ENCODE measurements at places on chromosomes 5 and 9. TPM values are rescaled to one million over a fixed set of nuclear protein-coding genes. Genes with fewer than 3 reads are reported as not detected.

TXNDC8 gene
- total RNA-seq = not detected

- H3K4me1 ChIP-seq = no peaks in the 10 kb centered on the region
- H3K27me3 ChIP-seq = no peaks in the 10 kb centered on the region
- H3K36me3 ChIP-seq = no peaks in the 10 kb centered on the region
- no peak overlapping the region for H3K4me3 ChIP-seq
- no peak for DNase-seq
These were observed 80.5 kb downstream of the PAPPA start for GRCh38 chr9:116234081-116234480.

SHOC1 gene
- not detected for total RNA-seq

DMGDH gene
- 1.2 TPM for total RNA-seq

GRCh38 chr9:91382298-91382697 lies 20.6 kb upstream of the AUH start:
- no peaks in the 10 kb centered on the region for H3K4me1 ChIP-seq
- H3K27ac ChIP-seq = no peak overlapping the region
- H3K4me3 ChIP-seq = no peak overlapping the region
- no peaks in the 10 kb centered on the region for H3K36me3 ChIP-seq

DNA sequence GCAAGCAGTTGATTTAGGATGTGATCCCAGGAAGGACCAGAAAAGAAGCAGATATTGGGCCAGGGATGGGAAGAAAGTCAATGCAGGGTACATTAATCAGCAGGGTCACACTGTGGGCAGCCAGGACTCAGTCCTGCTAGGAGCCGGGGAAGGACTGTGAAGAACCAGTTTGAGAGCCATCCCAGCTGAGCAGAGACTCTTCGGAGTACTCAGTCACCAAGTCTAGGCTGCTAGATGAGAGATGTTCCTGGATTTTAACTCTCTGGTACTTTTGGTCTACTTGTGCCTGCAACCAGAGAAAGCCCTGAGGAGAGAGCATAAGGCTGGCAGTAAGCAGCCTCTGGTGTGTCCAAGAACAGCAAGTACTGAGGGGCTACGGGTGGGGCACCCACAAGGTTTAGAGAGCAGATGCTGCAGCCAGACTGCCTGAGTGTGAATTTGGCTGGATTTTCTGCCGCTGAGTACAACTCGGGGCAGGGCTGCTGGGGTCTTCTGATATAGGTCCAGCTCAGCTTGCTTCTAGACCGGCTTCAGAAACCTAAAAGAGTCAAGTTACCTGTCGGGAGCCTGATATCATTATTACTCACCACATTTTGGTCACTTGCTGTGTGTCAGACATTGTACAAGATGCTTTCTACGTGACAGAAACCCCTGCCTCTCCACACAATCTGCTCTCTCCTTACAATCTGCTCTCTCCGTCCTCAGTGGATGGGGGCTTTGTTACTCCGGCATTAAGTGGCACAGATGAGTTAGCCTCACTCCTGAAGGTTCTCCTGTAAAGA lies 250.2 kb upstream of the GAS1 start:
- H3K4me3 ChIP-seq = no peak overlapping the region
- H3K4me1 ChIP-seq = no peaks in the 10 kb centered on the region
- H3K27ac ChIP-seq = no peak overlapping the region

- no peak overlapping the region for H3K27ac ChIP-seq
- H3K27me3 ChIP-seq = no peaks in the 10 kb centered on the region
- DNase-seq = no peak
- H3K4me1 ChIP-seq = no peaks in the 10 kb centered on the region
- H3K4me3 ChIP-seq = no peak overlapping the region
These were observed 25.3 kb upstream of the ENHO start for GRCh38 chr9:34547960-34548611.

DNA sequence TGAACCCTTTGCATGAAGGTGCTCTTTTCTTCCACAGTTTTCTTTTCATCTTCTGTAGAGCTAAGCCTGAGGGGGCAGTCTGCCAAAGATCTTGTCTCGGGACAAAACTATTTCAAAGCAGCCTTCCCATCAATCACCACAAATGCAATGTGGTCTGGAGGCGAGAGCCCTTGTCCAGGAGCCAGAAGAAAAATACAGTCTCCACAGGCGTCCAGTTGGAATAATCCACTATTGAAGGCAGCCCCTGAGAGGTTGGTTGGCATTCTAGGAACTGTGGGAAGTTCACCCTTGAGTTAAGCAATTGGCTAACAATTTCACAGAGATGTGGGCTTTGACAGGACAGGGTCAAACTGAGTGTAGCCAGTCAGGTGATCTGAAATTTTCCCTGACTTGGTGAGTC lies 72.0 kb downstream of the SEMA6A start:
- no peak overlapping the region for H3K4me3 ChIP-seq
- no peaks in the 10 kb centered on the region for H3K36me3 ChIP-seq
- no peak for DNase-seq

DNA sequence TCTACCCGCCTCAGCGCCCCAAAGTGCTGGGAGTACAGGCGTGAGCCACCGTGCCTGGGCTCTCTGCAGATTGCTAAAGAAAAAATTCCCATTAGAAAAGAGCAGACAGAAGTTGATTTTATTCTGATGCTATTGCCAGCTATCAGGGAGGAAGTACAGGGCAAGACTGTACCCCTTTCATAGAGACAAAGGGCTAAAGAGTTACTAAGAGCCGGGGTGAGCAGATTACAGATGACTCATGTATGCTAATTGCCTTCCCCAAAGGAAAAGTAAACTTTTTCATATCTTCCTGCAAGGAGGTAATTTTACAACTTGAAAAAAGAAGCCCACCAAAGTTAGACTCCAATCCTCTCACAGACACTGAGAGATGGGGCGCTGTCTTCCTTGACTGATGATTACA lies 42.3 kb upstream of the MCTP1 start:
- DNase-seq = no peak
- H3K4me1 ChIP-seq = no peaks in the 10 kb centered on the region
- no peak overlapping the region for H3K27ac ChIP-seq
- H3K4me3 ChIP-seq = no peak overlapping the region
- no peaks in the 10 kb centered on the region for H3K36me3 ChIP-seq

NPR2 gene
- total RNA-seq = 7.7 TPM

IFNA21 gene
- not detected for total RNA-seq

PLK2 gene
- 15.8 TPM for total RNA-seq

DNA sequence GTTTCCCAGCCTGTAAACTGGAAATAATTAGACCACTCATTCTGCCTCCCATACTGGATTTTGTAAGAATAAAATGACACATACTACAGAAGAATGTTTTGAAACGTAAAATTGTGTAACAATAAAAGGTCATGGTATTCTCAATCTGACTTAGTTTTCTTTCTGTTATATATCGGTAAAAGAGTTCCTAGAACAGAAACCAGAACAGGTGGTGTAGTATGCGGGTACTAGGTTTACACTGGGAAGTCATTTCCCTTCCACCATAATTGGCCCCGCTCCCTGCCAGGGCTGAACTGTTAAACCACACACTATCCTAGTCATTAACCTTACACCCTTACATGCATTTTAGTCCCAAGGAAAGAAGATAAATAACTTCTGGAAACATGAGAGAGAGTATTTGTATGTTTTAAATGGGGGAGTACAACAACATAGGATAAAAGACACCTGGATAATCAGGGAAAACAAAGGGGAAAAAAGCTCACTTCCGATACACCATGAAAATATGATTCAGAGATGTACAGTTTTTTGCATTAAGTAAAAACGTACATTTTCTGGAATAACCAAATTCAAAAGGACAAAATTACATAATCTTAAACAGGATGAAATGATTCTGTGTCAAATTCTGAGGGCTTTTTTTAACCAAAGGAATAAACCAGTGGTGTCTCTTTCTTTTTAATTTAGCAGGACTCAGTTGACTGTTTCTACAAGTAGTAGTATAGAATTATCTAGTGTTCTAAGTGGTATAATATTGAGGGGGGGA lies 199.7 kb downstream of the GLIS3 start:
- no peak overlapping the region for H3K27ac ChIP-seq
- H3K27me3 ChIP-seq = peaks cover 5% of the 10 kb centered on the region
- no peaks in the 10 kb centered on the region for H3K36me3 ChIP-seq
- H3K4me3 ChIP-seq = no peak overlapping the region
- H3K4me1 ChIP-seq = no peaks in the 10 kb centered on the region
- no peak for DNase-seq

- H3K27ac ChIP-seq = peak overlapping the region; percentile 93
- peaks cover 5% of the 10 kb centered on the region for H3K36me3 ChIP-seq
- H3K4me1 ChIP-seq = peaks cover 59% of the 10 kb centered on the region
- H3K27me3 ChIP-seq = no peaks in the 10 kb centered on the region
These were observed 4.6 kb downstream of the SIT1 start for GRCh38 chr9:35646153-35646532.

TMEM171 gene
- total RNA-seq = not detected

Data from CD4-positive, CD25-positive, alpha-beta regulatory T cell (primary cell).